ENCODE measurements at places on chromosomes 3 and 15.
A peak's percentile ranks its signal among the peaks of the same experiment; 100 is the strongest.

- DNase-seq: no peak
Measured at GRCh38 chr15:83512459-83512858, 65.3 kb downstream of the SH3GL3 start.

DNA sequence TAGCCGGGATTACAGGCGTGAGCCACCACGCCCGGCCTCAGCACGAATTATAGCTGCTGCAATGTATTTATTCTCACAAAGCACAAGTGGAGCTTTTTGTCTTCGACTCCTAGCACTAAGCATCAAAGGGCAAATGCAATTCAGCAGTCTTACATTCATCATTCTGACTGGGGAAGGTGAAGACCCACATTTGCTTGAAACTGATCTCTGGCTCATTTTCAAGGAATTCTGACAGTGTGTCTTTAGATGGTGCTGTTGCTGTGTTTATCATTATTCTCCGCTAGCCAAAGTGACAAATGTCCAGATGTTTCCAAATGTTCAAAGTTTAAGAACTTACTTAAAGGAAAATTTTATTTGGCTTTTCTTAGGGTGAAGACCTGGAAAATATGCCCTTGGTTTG is 55.9 kb downstream of the SGO1 start:
- peak; percentile 14 for DNase-seq

- no peak for DNase-seq
Measured at GRCh38 chr15:47588958-47589357, 128.3 kb upstream of the SEMA6D start.

DNA sequence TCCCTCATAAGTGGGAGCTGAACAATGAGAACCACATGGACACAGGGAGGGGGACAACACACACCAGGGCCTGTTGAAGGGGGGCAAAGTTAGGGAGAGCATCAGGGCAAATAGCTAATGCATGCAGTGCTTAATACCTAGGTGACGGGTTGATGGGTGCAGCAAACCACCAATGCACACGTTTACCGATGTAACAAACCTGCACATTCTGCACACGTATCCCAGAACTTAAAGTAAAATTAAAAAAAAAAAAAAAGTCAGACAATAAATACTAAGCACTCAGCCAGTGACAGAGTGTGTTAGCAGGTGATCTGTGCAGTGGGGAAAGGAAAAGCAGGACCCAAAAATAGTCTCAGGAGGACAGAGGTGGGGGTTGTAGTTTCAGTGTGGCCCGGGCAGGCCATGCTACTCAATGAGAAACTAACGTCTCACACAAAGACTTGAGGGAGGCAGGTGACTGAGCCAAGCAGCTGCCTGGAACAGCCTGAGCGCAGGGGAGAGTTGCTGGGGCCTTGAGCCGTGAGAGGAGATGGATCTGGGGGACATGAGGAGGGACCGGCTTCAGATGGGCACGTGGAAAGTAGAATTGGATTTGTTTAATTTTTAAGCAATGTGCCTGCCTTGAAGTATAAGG is 18.4 kb downstream of the ANKDD1A start:
- no peak for DNase-seq

- DNase-seq: no peak
Measured at GRCh38 chr3:46209746-46210470, 1.8 kb upstream of the CCR1 start.

DNA sequence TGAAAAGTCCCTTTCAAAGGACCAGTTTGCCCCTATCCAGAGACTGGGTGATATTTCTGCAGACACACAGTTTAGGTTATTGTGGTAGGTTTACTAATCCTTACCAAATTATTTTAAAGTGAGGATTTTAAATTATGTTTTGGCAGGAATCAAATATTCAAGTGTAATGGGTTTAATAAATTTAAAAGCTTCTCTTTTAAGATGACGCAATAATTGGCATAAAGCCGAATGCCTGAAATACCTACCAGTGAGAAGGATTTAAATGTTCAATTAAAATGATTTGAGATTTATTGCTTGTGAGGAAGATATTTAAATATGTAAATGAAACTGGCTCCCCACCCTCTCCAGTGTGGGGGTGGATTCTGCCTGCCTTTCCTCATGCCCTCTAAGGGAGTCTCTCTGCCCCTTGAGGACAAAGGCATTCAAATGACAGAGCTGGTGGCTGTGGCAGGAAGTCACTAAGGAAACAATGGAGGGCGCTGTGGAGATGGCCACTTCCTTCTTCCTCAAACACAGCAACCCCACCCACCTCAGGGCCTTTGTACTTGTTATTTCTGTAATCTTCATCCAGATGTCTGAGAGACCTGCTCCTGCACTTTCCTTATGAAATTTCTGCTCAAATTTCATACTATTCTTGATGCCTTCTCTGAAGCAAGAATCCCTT is 131.7 kb downstream of the TNIK start:
- peak; percentile 25 for DNase-seq

DNA sequence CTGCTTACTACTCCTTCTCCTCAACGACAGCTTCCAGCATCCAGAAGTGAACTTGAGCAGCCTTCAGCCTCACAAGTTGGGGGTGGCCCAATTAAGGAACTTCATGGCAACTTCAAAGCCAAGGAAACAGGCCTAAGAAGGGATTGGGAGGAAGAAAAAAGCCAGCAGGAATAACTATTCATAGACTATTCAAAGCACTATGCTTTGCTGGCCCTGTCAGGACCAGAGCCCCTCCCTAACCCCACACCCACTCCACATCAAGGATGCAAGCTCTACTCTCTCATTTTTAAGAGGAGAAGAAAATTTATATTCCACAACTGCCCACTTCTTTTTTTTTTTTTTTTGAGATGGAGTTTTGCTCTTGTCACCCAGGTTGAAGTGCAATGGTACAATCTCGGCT is 10.0 kb upstream of the PRKAR2A start:
- DNase-seq: no peak

- DNase-seq: no peak
Measured at GRCh38 chr3:72550582-72551262, 297.5 kb downstream of the SHQ1 start.

DNA sequence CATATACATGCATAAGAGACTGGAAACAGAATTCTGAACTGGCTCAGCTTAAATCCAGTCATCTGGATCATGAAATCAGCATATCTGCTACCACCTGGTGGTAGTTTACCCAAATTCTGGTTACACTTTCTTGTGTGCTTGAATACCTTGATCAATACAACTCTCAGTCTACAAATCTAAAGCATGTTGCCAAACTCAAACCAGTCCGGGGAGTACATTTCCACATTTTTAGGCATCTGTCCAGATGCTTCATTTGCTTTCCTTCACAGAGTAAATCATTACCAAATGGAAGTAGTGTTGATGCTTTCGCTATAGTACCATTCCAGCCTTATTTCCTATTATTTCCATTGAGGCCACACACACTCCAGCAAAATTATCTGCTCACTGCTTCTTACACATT is 126.4 kb downstream of the P2RY1 start:
- no peak for DNase-seq

GRCh38 chr15:69568173-69569009 is 115.8 kb downstream of the RPLP1 start:
- no peak for DNase-seq

DNA sequence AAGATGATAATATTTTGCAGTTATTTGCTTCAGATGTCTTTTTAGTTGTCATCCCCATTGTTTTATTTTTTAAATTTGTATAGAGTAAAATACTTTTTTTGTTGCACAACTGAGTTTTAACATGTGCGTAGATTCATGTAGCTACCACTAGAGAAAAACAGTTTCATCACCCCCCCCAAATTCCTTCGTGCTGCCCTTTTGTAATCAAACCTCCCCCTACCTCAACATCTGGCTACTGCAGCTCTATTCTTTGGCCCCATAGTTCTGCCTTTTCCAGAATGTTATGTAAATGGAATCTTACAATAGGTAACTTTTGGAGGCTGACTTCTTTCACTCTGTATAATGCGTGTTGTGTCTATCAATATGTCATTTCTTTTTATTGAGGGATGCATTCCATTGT is 232.0 kb upstream of the RASGRP1 start:
- DNase-seq: no peak

DNA sequence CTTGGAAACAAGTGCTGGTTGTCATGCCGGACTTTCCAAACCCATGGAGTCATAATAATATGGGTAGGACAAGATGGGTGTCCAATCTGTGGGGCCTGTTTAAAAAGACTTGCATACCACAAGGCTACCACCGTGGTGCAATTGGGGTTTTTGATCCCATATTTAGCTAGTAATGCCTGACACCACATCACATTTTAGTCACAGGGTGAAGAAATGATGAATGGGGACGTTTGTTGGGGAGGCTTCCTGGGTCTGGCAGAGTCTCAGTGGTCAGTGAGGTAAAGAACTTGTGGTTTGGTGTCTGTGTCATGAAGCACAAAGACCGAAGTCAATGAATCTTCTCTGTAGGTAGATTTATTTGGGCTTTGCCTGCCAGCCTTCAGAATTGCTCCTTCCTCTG is 31.0 kb downstream of the P3H2 start:
- no peak for DNase-seq

DNA sequence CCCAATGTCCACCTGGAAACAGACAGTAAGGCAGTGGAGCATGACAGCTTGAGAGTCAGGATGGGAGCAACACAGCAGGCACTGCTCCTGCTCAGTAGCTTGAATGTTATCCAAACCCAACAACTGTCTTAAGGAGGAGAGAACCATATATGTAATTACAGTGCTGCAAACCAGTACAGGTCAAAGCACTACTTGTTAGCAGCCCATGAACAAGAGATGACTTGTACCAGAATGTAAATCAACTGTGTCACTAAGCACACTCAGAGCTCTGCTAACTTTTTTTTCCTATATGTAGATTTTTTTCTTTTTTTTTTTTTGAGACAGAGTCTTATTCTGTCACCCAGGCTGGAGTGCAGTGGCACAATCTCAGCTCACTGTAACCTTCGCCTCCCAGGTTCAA is 87.1 kb downstream of the ANO10 start:
- no peak for DNase-seq

DNA sequence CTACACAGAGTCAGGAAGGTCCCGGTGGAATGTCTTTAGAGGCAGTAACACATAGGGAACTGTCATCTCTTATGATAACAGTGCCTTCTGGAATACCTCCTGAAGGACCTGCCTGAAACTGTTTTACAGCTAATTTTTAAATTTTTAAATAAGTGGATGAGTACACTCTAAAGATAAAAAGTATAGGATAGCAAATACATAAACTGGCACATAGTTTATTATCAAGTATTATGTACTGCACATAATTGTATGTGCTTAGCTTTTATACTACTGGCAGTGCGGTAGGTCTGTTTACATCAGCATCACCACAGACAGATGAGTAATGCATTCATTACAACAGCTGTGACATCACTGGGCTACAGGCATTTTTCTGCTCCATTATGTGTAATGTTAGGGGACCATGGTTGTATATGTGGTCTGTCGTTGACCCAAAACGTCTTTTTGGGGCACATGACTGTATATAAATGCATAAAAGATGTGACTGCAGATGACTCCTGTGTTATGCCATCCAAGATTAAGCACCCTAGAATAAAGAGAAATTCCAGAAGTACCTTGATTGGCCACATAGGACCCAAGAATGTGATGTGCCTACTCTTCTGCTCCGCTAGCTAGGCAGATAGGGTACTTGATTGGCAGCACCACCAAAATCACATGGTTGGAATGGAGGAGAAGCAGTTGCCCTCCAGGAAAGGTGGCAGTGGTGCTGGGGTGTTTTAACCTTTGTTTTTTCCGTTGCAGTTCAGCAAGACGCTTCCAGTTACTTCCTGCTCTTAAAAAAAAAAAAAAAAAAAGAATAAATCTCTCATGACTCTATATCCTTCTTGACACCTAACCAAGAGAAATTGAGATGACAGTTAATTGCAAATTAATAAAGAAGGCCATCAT is 3.3 kb downstream of the VPS8 start:
- DNase-seq: no peak

GRCh38 chr15:93311620-93312019 is 222.6 kb upstream of the RGMA start:
- DNase-seq: no peak

GRCh38 chr3:120693439-120694171 is 11.6 kb upstream of the HGD start:
- peak; percentile 28 for DNase-seq

GRCh38 chr15:87608238-87609028 is 648.1 kb downstream of the NTRK3 start:
- DNase-seq: no peak

DNA sequence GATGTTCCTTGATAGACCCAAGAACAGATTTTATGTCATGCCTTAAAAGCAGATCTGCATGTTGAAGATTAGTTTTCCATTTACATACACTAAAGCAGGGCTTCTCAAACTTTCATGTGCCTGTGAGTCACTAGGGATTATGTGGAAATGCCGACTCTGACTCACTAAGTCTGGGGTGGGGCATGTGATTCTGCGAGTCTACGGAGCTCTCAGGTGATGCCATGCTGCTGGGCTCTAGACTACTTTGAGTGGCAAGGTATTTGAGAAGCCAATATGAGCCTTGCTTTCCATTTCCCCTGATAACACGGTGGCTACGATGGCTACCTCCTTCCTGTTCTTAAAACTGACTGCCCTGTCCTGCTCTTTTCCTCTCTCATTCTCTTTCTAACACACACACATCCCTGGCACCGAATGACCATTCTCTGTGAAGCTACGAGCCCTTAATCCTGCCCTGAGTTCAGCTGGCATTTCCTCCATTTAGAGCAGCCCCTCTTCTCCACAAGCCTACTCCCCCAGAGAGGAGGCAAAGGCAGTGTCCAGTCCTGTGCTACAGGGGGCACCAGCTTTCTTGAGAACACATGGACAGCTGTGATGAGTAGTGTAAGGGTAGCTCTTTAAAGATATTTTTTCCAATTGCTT is 39.7 kb upstream of the PYGO1 start:
- DNase-seq: no peak

GRCh38 chr15:101490922-101491733 is 1.6 kb upstream of the PCSK6 start:
- no peak for DNase-seq

- DNase-seq: no peak
Measured at GRCh38 chr15:46177219-46177618, 542.4 kb downstream of the SQOR start.

- DNase-seq: no peak
Measured at GRCh38 chr15:81160312-81161159, 26.5 kb downstream of the CFAP161 start.

- DNase-seq: no peak
Measured at GRCh38 chr15:52651114-52651513, 28.1 kb downstream of the ATOSA start.

DNA sequence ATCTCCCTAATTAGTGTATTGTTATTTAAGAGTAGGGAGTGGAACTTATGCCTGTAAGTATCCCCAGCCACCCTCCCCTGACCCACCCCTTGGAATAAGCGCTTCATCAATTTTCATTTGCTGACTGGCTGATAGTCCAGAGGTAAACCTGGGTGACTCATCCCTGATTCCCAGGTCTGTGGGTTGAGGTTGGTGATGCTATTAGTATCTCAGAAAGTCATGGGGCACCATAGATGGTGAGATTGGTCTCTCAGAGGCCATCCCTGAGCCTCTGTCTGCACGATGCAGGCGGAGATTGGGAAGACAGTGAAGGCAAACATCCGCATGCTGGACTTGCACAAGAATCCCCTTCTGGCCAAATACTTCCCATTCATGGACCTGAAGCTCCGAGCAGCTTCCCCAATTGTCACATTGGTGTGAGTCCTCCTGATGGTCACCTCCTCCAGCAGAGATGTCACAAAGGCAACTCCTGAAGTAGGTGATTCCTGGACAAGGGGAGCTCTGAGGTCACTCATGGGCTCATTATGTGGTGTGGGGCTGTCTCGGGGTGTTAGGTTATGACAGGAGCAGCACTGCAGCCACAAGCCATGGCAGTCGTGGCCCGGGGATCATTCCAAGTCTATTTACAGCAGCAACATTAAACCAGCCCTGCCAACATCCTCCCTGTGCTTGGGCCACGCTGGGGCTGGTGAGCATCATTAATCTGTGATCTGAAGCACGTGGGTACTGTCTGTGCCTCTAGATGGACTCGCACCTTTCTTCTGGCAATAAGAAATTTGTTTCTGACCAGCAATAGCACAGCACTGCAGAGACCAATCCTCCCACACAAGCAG is 6.8 kb upstream of the TXNRD3 start:
- DNase-seq: no peak

All from midbrain (tissue), 1 donor.